ENCODE measurements at places on chromosomes 6 and 20. TPM values are rescaled to one million over a fixed set of nuclear protein-coding genes. Genes with fewer than 3 reads are reported as not detected.

The BTN1A1 gene
- total RNA-seq = not detected

The RALGAPA2 gene
- total RNA-seq = 16.0 TPM

The ADGRF1 gene
- not detected for total RNA-seq

The BPIFB1 gene
- not detected for total RNA-seq

The RAET1G gene
- total RNA-seq = not detected

The DLK2 gene
- total RNA-seq = not detected

The PPP1R3G gene
- not detected for total RNA-seq

The C20orf202 gene
- not detected for total RNA-seq

The TFAP2B gene
- not detected for total RNA-seq

The BHLHE23 gene
- not detected for total RNA-seq

The NECAB3 gene
- 28.3 TPM for total RNA-seq

DNA sequence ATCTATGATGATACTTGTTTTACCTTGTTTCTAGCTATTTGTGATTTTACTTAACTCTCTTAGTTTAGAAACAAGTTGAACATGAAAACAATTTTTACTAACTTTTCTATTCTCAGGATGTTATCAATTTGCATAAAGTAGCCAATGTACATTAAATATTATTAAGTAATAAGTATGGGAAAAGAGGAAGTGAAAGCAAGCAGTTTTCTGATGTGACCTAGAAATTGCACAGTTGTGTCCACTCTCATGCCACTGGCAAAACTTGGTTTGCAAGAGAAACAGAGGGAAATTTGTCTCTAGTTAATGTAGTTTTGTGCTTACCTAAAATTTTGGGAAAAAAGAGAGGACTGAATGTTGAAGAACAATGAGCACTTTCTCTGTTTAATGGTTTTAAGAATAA is 19.2 kb upstream of the TSPYL1 start:
- no peak overlapping the region for H3K4me3 ChIP-seq
- H3K36me3 ChIP-seq = peaks cover 1% of the 10 kb centered on the region

DNA sequence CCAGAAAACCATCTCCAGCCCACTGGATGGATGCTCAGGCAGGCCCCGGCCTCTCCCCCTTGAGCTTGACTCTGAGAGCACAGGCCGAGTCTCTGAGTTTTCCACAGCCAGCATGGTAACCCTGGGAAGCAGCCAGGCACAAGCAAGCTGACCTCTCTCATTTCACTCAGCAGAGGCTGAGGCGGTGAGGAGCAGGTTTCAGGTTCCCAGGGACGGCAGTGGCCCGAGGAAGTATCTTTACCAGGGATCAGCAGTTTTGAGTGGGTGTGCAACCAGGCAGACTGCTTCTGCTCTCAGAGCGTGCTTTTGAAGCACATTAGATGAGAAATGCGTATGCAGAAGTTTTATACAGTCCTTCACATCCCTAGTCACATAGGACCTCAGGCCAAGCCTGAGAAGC is 12.6 kb downstream of the HCK start:
- peaks cover 30% of the 10 kb centered on the region for H3K27me3 ChIP-seq
- H3K4me1 ChIP-seq = peaks cover 14% of the 10 kb centered on the region
- no peak for DNase-seq
- H3K27ac ChIP-seq = no peak overlapping the region
- H3K4me3 ChIP-seq = no peak overlapping the region

DNA sequence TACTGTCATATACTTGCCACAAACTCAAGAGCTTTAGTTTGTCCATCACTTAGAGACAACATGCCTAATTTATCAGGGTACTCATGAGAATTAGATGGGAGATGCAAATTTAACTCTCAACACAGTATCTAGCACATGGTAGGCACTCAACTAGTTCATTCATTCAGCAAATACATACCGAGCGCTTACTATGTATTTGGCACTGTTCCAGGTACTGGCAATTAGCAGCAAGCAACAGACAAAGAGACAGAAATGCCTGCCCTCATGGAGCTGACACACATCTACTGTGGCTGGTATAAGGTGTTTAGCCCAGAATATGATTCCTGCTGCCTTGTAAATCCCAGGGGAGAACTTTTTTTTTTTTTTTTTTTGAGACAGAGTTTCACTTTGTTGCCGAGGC is 4.8 kb downstream of the MICAL1 start:
- H3K27me3 ChIP-seq = no peaks in the 10 kb centered on the region
- H3K36me3 ChIP-seq = peaks cover 26% of the 10 kb centered on the region
- H3K27ac ChIP-seq = peak overlapping the region; percentile 1
- H3K4me3 ChIP-seq = no peak overlapping the region
- H3K4me1 ChIP-seq = peaks cover 51% of the 10 kb centered on the region

DNA sequence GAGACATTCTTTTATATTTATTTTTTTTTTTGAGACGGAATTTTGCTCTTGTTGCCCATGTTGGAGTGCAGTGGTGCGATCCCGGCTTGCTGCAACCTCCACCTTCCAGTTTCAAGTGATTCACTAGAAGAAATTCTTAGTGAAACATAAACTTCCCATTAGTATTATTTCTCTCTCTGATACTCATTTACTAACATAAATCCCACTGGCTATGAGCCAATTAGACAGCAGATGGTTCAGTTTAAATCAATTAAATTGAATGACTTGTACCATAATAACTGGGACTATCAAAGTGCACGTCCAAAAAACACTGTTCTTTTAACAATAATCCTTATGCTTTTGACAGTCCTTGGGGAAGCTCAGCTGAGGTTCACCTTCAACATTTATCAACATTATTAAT is 111.2 kb upstream of the PTCHD4 start:
- no peaks in the 10 kb centered on the region for H3K27me3 ChIP-seq
- no peak overlapping the region for H3K27ac ChIP-seq
- no peak overlapping the region for H3K4me3 ChIP-seq
- DNase-seq = no peak
- H3K36me3 ChIP-seq = no peaks in the 10 kb centered on the region

- no peak for DNase-seq
- H3K4me1 ChIP-seq = no peaks in the 10 kb centered on the region
- H3K36me3 ChIP-seq = no peaks in the 10 kb centered on the region
- peaks cover 12% of the 10 kb centered on the region for H3K27me3 ChIP-seq
- no peak overlapping the region for H3K4me3 ChIP-seq
Measured at GRCh38 chr20:17403461-17403860, 127.7 kb downstream of the BFSP1 start.

GRCh38 chr20:47019121-47019824 is 124.6 kb downstream of the EYA2 start:
- no peak overlapping the region for H3K27ac ChIP-seq
- H3K27me3 ChIP-seq = peaks cover 26% of the 10 kb centered on the region
- DNase-seq = no peak
- H3K4me1 ChIP-seq = no peaks in the 10 kb centered on the region

- H3K27ac ChIP-seq = no peak overlapping the region
- no peaks in the 10 kb centered on the region for H3K36me3 ChIP-seq
- peaks cover 8% of the 10 kb centered on the region for H3K27me3 ChIP-seq
Measured at GRCh38 chr6:7505189-7505699, 36.2 kb upstream of the DSP start.

DNA sequence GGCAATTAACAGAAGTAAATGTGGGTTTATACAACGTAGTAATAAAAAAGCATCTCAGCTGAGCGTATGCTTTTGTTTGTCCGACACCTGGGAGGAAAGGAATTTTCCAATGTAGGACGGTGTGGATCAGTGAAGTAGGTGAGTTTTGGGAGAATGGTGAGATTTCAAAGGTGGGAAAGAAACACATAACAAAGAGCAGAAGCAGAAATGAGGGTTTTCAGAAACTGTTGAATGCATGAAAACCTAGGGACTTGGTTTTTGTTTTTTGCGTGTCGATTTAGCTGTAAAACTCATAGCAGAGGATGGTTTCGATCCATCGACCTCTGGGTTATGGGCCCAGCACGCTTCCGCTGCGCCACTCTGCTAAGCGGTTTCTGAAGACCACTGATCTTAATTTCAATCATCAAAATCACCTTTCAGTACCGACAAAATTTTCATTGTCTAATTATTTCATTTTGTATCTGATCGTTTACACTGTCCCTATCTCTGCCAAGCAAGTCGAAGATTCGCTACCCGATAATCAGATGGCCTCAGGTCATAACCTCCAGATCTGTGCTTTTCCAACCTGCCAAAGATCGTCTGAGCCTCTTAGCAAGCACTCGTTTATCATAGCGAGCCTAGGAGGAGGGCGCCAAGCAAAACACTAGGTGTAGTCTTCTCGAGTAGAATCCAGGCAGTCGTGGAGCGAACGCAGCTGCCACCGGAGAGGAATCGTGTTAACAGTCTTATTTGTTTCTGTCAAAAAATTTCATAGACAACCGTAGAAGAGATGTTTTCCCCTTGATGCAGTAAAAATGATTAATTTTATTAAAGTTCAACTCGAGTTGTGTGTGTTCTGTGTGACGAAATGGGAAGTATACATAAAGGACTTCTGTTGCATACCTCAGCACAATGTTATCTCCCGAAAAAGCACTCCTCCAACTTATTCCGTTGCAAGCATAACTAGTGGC is 20.9 kb upstream of the POM121L2 start:
- H3K27ac ChIP-seq = peak overlapping the region; percentile 48
- peaks cover 4% of the 10 kb centered on the region for H3K36me3 ChIP-seq
- peaks cover 15% of the 10 kb centered on the region for H3K4me1 ChIP-seq
- peak; percentile 57 for DNase-seq
- peak overlapping the region; percentile 71 for H3K4me3 ChIP-seq

GRCh38 chr6:96007663-96008062 is 8.1 kb upstream of the FUT9 start:
- no peaks in the 10 kb centered on the region for H3K4me1 ChIP-seq
- no peaks in the 10 kb centered on the region for H3K36me3 ChIP-seq
- no peak for DNase-seq
- H3K4me3 ChIP-seq = no peak overlapping the region
- no peaks in the 10 kb centered on the region for H3K27me3 ChIP-seq
- no peak overlapping the region for H3K27ac ChIP-seq

DNA sequence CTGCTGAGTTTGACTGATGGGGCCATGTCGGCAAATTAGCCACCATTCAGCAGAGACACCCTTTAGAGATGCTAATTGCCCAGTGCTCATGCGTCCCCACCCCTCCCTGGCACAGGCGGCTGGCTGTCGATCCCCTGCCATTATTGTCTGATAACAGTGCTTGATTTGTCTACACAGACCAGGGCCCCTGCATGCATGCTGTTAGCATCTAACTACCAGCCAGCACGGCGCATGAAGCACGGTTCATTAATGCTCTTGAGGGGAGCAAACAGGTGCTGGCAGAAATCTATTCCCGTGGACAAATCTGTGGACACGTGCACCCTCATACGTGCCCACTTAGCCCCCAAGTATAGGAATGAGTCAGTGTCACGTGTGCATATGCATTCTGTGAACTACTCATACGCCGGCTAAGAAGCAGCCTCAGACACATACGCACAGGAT is 32.2 kb downstream of the KCNB1 start:
- no peak overlapping the region for H3K27ac ChIP-seq
- no peaks in the 10 kb centered on the region for H3K36me3 ChIP-seq
- H3K4me1 ChIP-seq = no peaks in the 10 kb centered on the region
- no peak overlapping the region for H3K4me3 ChIP-seq

DNA sequence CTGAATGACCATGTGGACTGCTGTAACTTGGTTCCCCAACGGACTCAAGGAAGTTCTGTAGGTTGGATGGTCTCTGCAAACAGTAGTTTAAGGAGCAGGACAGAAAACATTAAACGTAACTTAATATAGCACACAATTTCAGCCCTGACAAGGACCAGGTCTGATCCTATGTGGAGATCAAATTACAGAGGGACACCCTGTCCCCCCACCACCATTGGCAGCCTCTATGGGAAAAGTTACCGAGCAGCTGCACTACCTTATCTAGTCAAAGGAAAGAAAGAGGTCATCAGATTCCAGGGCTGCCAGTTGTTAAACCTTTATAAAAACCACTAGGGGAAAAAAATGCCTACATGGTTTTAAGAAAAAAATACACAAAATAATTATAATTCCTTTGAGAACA is 191.5 kb upstream of the RSPO3 start:
- no peak overlapping the region for H3K4me3 ChIP-seq
- H3K27ac ChIP-seq = no peak overlapping the region
- H3K36me3 ChIP-seq = no peaks in the 10 kb centered on the region
- no peaks in the 10 kb centered on the region for H3K4me1 ChIP-seq
- H3K27me3 ChIP-seq = no peaks in the 10 kb centered on the region
- DNase-seq = no peak

DNA sequence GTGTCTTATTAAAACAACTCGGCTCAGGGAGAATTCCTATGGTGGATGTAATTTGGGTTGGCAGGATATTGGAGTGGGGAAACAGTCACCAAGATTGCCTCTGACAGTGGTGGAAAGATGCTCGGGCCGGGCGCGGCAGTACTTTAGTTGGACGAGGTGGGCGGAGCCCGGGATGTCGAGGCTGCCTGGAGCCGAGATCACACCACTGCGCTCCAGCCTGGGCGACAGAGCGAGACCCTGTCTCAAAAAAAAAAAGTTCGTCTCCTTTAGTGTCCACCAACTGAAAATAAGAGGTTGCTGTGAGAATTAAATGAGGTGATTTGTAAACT is 621 bp downstream of the NOL7 start:
- no peaks in the 10 kb centered on the region for H3K27me3 ChIP-seq
- peak overlapping the region; percentile 96 for H3K4me3 ChIP-seq
- DNase-seq = peak; percentile 65

DNA sequence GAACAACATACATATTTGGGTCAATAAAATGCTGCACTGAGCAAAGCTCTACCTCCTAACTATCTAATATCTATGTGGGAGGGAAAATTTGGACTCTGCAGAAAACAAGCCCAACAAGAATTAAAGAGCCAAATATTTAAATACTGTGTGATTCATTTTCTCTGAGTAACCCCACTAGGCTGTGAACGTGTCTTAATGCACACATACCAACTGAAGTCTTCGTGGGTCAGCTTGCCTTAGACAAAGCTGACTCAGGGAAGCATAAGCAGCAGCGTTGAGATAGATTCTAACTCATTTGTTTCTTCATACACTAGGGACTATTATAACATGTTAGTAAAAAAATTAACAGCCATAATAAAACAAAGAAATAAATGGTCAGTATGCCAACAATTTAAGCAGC is 114.3 kb downstream of the GJA1 start:
- no peaks in the 10 kb centered on the region for H3K4me1 ChIP-seq
- no peaks in the 10 kb centered on the region for H3K36me3 ChIP-seq
- no peak overlapping the region for H3K27ac ChIP-seq
- DNase-seq = no peak
- no peak overlapping the region for H3K4me3 ChIP-seq
- H3K27me3 ChIP-seq = no peaks in the 10 kb centered on the region

GRCh38 chr6:155155787-155156447 is 107.9 kb upstream of the CLDN20 start:
- peaks cover 30% of the 10 kb centered on the region for H3K36me3 ChIP-seq
- H3K27ac ChIP-seq = peak overlapping the region; percentile 87
- no peak overlapping the region for H3K4me3 ChIP-seq
- H3K27me3 ChIP-seq = no peaks in the 10 kb centered on the region
- H3K4me1 ChIP-seq = peaks cover 79% of the 10 kb centered on the region

GRCh38 chr6:42314571-42315258 is 97.1 kb upstream of the MRPS10 start:
- no peaks in the 10 kb centered on the region for H3K27me3 ChIP-seq
- H3K4me3 ChIP-seq = no peak overlapping the region
- H3K36me3 ChIP-seq = peaks cover 35% of the 10 kb centered on the region

- no peak overlapping the region for H3K27ac ChIP-seq
- peaks cover 8% of the 10 kb centered on the region for H3K27me3 ChIP-seq
- DNase-seq = no peak
- peaks cover 38% of the 10 kb centered on the region for H3K4me1 ChIP-seq
- peaks cover 9% of the 10 kb centered on the region for H3K36me3 ChIP-seq
- no peak overlapping the region for H3K4me3 ChIP-seq
Measured at GRCh38 chr6:144314562-144314961, 29.4 kb downstream of the UTRN start.

- peaks cover 21% of the 10 kb centered on the region for H3K36me3 ChIP-seq
- peak overlapping the region; percentile 12 for H3K27ac ChIP-seq
- no peak overlapping the region for H3K4me3 ChIP-seq
- H3K4me1 ChIP-seq = peaks cover 8% of the 10 kb centered on the region
Measured at GRCh38 chr20:3854462-3854871, 7.8 kb downstream of the MAVS start.

GRCh38 chr6:110039981-110040383 is 61.9 kb downstream of the GPR6 start:
- H3K4me3 ChIP-seq = peak overlapping the region; percentile 77
- no peaks in the 10 kb centered on the region for H3K27me3 ChIP-seq
- no peaks in the 10 kb centered on the region for H3K36me3 ChIP-seq
- peaks cover 20% of the 10 kb centered on the region for H3K4me1 ChIP-seq

All from activated CD8-positive, alpha-beta memory T cell treated with anti-CD3 and anti-CD28 coated beads, Interleukin-2, amount 10 ng/mL, durations not matched to agents 7 days and 5 days (primary cell).